Mucosa of descending colon (tissue), 3 donors: ENCODE measurements at places on chromosomes 3 and 15. TPM values are rescaled to one million over a fixed set of nuclear protein-coding genes. Genes with fewer than 3 reads are reported as not detected.
A peak's percentile ranks its signal among the peaks of the same experiment; 100 is the strongest.

DNA sequence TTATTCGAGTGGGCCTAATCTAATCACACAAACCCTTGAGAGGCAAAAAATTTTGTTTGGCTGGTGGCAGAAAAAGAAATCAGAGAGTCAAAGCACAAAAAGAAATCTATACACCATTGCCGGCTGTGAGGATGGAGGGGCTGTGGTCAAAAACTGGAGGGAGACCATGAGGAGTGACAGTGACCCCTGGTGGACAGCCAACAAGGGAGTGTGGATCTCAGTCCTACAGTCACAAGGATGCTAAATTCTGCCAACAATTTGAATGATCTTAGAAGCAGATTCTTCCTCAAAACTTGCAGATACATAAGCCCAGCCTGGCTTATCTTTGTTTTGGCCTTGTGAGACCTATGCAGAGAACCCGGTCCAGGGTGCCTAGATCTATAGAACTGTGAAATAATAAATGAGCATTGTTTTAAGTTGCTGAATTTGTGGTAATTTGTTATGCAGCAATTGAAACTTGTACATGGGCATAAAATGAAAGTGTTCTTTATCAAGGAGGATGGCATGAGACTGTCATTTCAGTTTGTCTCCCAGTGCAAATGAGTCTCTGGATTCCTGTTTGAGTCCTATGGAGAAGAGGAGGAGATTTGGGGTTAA lies 103.0 kb upstream of the ARHGEF26 start:
- DNase-seq, result peak; percentile 18

CP gene
- total RNA-seq, result 11.6 TPM

PLA2G4F gene
- total RNA-seq, result 41.2 TPM

DNA sequence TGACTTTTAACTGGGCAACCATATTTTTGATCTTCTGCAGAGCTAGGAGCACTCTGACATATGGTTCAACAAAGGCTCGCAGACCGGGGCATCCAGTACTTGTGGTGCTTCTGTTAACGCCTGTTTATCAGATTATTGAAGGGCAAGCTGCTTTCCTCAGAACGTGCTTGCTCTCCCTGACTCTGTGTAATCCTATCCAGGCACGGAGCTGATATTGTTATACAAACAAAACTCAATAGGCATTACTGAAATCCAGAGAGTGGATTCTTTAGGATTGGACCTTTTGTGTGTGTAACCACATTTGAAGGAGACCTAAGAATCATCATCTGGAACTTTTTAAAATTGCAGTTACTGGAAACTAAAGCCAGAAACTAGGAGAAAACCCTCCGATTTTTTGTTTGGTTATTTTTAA lies 246.5 kb downstream of the PTPRG start:
- DNase-seq, result no peak

DNA sequence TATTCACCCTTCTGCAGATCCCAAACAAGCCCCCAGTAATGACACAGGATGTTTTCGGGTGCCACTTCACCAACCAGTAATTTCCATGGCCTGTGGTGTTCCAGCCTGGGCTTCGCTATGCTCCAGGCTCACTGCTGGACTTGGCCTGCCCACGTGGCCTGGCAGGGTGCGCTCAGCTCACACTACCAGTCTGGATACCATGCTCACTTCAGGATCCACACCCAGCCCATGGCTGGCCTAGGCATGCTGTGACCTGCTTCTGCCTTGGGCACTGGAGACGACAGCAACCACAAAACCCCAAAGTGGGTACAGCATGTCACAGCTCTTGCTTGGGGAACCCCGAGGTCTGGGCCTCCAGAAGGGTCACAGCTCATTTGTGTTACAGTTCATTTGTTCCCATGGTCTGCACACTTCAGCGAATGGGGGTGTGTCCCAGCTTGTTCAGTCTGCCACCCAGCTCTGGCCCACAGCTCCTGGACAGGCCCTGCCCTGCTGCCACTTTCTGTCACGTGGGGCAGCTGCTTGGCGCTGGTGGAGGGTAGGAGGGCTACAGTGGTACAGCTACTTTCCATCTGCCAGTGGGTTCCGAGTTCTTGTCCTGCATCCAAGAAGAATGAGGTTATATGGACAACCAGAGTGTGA lies 650.8 kb downstream of the MCTP2 start:
- no peak for DNase-seq

GRCh38 chr15:81532001-81532400 lies 158.0 kb upstream of the TMC3 start:
- no peak for DNase-seq

CFAP92 gene
- total RNA-seq, result 1.3 TPM

DNA sequence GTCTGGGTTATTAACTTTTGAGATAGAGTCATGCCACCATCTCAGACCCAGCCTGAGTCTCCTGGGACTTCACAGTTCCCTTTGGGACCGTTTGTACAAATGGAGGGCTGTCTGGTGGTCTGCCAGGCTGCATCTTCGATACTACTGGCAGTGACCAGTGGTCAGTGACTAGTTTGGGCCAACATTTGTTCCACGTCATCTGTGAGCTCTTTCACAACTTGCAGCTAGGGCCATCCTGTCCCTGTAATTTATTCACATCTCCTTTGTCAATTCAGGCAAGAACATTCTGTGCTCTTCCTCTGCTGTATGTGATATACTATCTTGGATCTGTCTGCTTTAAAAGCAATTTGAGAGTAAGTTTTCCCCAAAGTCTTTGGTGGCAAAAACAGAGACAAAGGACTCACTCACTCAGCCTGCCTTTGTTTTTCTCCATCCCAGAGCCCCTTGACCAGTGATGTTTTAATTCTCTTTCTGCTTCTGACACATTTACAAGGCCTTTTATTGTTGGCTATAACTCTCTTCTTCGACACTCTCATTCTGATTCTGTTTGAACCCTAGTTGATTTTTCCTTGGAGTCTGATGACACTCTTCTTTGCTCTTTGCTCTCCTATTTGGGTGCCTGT lies 353.4 kb downstream of the EPHB1 start:
- DNase-seq, result no peak

GRCh38 chr3:87621667-87622066 lies 345.3 kb upstream of the POU1F1 start:
- no peak for DNase-seq

GRCh38 chr15:76239786-76240185 lies 71.5 kb downstream of the ETFA start:
- no peak for DNase-seq

- DNase-seq, result no peak
These were observed 154.1 kb downstream of the FBLN2 start for GRCh38 chr3:13703071-13703470.

GRCh38 chr3:34634939-34635338 lies 836.5 kb downstream of the PDCD6IP start:
- no peak for DNase-seq

- DNase-seq, result no peak
These were observed 54.8 kb upstream of the PIK3R4 start for GRCh38 chr3:130801473-130801872.

DNA sequence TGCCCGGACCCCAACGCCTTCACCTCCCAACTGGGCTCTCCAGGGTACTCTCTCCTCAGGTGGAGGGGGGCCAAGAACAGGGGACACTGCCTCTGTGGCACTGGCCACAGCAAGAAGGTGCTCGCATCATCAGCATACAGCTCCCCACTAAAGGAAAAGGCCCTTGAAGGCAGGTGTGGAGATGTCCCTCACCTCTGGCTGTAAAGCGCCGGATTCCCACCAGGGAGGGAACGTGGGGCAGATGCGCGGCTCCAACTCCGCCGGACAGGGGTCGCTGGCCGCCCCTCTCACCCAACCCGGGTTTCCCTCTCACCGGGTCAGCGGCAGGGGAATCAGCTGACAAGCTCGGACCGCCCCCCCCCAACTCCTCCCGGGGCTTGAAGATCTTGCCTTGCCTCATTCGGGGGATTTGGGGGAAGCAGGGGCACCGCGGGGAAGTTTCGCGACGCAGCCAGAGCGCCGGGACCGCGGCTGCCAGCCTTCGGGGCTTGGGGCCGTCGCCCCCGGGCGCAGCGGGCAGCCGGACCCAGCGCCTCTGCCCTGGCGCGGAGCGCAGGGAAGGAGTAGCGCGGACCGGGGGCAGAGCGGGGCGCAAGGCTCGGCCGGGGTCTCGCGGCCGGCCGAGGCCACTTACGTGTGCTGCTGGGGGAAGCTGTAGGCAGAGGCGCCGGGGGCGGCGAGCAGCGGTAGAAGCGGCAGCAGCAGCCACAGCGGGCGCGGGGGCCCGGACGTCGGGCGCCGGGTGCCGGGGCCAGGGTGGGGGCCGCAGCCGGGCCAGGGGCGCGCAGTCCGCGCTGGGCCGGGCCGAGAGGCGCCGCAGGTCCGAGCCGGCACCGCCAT lies 630 bp downstream of the CACNA2D2 start:
- DNase-seq, result peak; percentile 27

GRCh38 chr15:82003916-82004315 lies 41.9 kb downstream of the MEX3B start:
- DNase-seq, result no peak

ZNF80 gene
- not detected for total RNA-seq

CRYGS gene
- 3.9 TPM for total RNA-seq

DNA sequence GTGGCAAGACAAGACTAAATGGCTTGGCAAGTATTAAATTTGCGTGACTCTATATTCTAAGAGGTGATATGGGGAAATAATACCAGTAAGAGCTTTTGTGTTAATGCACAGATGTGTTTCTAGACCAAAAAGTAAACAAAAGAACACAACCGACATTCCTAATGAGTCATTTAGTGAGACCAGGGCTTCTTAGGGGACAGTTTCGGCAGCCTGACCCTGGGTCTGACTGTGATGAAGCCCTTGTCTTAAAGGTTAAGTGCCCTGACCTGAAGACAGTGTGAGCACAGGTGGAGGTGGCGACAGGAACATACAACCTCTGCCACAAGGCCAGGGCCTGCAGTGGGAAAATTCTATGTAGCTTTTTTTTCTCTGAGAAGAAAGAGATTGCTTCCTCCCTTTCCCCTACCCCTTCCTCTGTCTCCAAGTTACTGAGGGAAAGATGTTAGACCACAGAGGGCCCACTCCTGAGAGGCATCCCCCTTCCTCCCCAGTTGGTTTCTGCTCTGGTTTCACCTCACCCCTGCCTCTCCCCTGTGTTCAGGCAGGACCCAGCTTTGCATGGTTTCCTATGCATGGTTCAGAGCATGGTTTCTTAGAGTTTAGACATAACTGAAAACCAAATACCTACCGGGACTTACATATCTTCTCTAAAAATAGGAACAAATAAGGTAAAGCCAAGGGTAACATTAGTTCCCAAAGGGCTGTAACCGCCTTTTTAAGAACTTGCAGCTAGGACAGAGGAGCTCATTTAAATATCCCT lies 24.8 kb upstream of the CMTM7 start:
- no peak for DNase-seq

SOX2 gene
- total RNA-seq, result 0.19 TPM

FGF7 gene
- total RNA-seq, result 46.7 TPM

SI gene
- 6.5 TPM for total RNA-seq

MRPL3 gene
- total RNA-seq, result 68.8 TPM

DNA sequence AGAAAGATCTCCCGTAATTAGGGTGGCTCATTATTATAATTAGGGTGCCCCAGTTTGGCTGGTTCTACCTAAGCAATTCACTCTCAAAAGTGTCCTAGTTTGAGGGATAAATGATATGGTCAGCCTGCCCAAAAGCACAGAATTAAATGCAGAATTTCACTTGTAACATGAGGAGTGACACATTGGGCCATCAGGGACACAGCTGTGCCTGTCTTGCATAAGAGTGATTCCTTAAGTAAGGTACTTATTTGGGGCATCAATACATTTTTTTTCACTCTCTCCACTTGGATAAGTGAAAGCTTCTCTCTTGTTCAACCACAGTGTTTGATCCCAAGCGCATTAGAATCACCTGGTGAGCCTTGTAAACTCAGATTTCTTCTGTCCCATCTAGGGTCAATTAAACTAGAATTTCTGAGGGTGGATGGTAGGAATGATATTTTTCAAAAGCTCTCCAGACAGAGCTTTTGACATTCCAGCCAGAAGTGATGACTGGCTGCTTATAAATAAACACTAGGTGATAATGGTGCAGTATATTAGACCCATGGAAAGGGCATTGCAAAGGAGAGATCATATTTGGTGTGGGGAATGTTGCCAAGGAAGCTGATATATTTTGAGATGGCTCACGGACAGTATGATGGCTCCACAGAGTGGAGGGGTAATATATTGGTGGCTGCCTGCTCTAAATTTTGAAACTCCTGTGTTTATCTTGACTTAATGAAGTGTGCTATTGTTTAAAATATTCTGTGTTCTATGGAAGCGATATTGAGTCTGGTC lies 458.1 kb upstream of the RASGRP1 start:
- no peak for DNase-seq

GRCh38 chr15:66138892-66139590 lies 114.5 kb downstream of the MEGF11 start:
- DNase-seq, result no peak

GRCh38 chr3:184716622-184717398 lies 4.9 kb upstream of the MAGEF1 start:
- peak; percentile 45 for DNase-seq

SLC6A1 gene
- total RNA-seq, result 0.20 TPM

- DNase-seq, result no peak
These were observed 226.5 kb downstream of the TBL1XR1 start for GRCh38 chr3:176970770-176971169.

GRCh38 chr3:169106662-169107061 lies 556.9 kb downstream of the MECOM start:
- no peak for DNase-seq

DNA sequence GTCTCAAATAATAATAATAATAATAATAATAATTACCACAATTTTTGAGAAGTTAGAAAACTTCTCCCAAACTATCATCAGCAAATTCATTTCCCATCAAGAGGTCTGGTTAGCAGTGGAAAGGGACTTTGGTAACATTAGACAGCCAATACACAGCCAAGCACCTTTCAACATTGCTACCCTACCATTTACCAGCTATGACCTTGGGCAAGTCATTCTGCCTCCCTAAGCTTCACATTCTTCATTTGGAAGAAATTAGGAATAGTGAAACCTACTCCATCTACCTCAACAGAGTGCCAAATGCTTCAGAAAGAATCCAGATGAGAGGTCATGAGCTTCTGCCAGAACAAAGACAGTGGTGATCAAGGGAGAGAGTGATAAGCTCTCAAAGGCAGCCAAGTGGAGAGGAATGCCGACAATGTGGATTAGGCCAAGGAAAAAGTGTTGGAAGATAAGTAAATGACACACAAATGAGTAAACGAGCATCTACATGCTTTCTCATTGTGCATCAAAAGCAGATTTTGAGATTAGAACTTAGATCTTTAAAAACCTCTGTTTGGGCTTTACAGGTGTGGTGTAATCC lies 42.9 kb upstream of the LPP start:
- DNase-seq, result no peak

DNA sequence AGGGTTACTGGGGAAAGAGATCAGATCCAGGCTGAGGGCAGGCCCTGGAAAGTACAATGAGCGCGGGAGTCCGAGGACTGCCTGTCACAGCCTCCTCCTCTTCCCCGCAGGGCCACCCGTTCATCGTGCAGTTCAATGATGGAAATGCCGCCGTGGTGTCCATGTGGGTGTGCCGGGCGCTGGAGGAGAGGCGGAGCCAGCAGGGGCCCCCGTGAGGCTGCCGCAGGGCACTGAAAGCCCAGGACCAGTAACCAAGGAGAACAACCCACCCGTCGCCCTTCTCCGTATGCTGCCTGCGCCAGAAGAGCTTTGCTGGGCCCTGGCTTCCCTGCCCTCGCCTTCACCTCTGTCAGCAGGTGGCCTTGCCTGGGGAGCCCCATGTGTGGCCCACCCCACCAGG lies 18.8 kb upstream of the SKOR1 start:
- DNase-seq, result no peak

- peak; percentile 92 for DNase-seq
These were observed at the start of gene PIK3R4 for GRCh38 chr3:130746246-130747039. TSS of gene PIK3R4 (minus strand) at chr3:130746829. CDS start at chr3:130745218, 1,611 bp downstream.

- DNase-seq, result peak; percentile 9
These were observed 9.6 kb downstream of the PLCD1 start for GRCh38 chr3:38019658-38020341.

- DNase-seq, result peak; percentile 68
These were observed 54.7 kb upstream of the GK5 start for GRCh38 chr3:142279965-142280590.

DGKG gene
- total RNA-seq, result 0.80 TPM

GRCh38 chr15:73583544-73583943 lies 49.6 kb downstream of the NPTN start:
- DNase-seq, result no peak
